Renal cortex interstitium (tissue), 15 donors: ENCODE measurements at places on chromosomes 11 and 22. TPM values are rescaled to one million over a fixed set of nuclear protein-coding genes. Genes with fewer than 3 reads are reported as not detected.

Gene IGLL5
- 0.34 TPM for polyA plus RNA-seq

DNA sequence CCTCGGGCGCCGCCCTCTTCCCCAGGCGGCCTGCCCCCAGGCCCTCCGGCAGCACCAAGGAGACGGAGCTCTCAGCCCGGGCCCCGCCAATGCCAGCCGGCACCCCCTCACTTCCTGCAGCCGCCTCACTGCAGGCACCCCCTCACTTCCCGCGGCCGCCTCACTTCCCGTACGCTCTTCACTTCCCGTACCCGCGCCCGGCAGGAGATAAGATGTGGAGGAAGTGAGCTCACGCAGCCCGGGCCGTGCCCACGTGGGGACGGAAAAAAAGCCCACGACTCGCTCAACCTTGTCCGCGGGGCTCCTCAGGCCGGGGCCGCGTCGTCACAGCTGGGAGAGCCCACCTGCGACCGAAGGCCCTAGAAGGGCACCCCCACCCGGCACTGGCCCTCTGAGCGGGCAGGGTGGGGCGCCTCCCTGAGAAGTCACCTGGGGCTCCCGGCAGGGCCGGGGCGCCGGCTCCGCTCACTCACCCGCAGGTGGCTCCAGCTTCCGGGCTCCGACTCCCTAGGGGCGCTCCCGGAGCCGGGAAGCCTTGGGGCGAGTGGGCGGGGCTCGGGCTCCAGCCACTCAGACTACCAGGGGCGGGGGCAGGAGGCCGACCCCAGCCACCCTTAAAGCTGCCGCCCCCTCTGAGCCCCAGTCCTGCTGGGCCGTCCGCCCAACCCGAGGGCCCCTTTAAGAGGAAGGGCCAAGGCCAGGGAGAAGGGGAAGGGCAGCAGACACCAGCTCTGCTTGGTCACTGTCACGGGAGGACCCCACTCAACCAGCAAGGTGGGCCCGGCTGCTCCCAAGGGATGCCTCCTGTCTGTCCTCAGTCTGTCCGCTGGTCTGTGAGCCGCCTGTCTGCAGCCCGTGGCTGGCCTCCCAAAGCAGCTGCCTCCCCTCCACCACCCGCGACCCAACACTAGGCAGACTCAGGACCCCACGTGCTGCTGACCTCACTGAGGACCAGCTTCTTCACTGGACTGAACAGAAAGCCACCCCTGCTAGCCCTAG is 31.4 kb downstream of the PISD start:
- peak; percentile 63 for DNase-seq

Gene RTN4R
- polyA plus RNA-seq = 7.1 TPM

GRCh38 chr11:124612045-124612444 is 817 bp downstream of the PANX3 start:
- DNase-seq = no peak

DNA sequence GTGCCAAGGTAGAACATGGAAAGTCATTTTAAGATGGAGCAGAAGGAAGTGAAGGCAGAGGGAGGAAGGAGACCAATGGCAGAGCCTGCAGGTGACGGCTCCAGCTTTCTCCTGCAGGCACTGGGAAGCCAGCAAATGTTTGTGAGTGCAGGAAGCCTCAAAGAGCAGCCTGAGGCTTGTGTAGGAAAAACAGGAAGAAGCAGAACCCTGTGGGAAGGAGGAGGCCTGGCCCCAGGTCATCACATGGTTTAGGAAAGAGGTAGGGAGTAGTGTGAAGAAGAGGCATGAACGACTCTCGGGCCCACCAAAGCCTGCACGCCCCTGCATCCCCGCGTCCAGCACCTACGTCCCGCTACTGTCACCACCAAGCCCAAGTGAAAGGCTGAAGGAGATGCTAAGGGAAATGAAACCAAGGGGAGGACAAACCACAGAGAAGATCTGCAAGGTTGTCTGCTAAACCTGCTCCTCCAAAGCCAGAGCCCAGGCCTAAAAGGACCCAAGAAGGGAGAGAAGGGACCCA is 151.5 kb downstream of the CHST1 start:
- no peak for DNase-seq

DNA sequence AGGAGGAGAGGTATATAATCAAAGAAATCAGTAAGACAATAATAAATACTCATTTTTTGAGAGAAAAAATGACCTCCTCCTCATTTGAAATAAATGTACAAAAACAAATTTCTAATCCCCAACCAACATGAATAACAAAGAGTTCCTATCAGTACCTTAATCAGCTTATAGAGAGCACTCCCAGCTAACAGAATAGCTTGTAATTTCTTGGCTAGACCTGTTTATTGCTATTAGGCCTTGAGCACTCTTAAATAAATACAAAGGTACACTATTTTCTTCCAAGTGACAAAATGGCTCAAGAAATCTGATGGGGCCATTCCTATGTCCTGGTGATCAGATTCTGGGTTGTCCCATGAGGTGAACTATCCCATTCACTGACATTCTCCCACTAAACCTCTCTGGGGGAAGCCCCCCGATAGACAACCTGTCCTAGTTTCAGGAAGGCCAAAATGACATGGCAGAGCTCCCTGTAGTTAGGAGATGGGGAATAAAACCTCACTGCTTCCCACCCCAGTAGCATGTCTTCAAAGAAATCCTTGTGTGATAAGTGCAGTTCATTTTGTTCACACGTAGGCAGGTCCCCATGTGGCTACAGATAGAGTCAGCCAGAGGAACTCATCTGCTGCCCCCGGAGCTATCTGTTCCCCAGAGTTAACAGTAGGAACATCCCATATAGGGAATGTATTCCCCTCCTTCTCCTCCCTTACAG is 385.7 kb downstream of the SOX6 start:
- DNase-seq = no peak

Gene ROBO4
- 20.0 TPM for polyA plus RNA-seq

- DNase-seq = no peak
Measured at GRCh38 chr11:18027475-18027874, 14.6 kb upstream of the SERGEF start.
